ENCODE measurements at places on chromosomes 4 and X.

- DNase-seq: no peak
Observed at GRCh38 chr4:106201373-106201772, 114.6 kb downstream of the TBCK start.

DNA sequence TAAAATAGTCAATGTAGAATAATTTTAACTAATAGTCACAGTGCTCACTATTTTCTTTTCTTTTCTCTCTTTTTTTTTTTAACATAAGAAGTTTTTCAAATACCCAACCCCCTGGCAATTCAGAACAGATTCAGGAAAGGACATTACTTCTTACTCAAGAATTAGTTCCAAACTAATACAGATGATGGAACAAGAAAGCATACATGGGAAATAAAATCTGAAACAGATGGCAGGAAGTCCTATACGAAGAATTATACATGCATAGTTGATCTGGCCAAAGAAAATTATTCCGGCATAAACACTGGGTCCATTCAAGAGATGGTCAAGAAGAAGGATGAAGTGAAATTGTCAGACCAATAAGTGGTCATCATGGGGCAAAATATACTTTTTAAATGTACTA is 614.4 kb upstream of the INTU start:
- DNase-seq: no peak

GRCh38 chr4:132445386-132445785 is 703.7 kb upstream of the PCDH10 start:
- DNase-seq: no peak

DNA sequence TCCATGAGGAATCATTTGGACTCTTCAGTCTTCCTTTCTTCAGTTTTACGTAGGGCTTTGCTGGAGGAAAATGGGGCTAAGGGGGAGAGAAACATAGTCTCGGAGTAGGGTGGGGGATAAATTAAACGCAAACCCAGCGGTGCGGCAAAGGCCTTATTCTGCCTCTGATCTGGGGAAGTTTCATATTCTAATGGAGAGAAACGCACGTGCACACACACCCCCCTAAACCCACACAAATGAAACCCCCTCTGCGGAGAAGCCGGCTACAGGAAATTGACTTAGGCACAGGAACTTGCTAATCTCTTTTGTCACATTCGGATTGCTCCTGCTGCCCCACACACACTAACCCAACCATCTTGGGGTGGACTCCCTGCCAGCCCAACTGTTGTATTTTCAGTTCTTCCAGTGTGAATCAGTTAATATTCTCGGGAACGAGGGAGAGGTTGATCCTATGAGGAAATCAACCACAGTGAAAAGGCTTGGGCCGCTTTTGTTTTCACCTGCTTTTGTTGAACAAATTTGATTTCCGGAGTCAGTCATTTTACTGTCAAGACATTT is at the start of gene RHOH:
Gene RHOH, plus strand, starts transcription at position 308 of the 558 bp plus-strand sequence. CDS start 46,356 bp downstream, outside the sequence.
- DNase-seq: no peak

DNA sequence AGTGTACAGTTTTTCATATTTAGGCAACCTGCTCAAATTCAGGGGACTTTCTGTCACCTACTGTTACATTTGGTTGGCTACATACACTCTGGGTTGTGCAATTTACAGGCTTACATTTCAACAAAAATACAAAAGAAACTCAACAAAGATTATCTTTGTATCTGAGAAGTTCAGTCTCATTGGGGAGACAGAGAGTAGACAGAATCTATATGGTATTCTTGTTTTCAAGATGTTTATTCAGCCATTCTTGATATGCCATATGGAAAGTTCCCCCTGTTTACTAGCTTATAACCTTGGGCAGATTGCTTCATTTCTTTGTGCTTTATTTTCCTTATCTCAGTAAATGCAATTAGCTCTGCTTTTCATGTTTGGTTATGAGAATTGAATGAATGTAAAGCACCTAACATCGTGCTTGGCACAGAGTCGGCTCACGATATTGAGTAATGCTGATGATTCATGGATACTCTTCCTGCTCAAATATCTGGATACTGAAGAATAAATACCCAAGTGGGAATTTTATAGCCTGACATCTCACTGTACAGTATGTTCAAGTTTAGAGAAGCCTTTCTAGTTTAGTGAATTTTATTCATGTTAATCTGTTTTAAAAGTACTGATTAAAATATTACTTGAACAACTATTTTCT is 96.5 kb upstream of the PACRGL start:
- DNase-seq: no peak

DNA sequence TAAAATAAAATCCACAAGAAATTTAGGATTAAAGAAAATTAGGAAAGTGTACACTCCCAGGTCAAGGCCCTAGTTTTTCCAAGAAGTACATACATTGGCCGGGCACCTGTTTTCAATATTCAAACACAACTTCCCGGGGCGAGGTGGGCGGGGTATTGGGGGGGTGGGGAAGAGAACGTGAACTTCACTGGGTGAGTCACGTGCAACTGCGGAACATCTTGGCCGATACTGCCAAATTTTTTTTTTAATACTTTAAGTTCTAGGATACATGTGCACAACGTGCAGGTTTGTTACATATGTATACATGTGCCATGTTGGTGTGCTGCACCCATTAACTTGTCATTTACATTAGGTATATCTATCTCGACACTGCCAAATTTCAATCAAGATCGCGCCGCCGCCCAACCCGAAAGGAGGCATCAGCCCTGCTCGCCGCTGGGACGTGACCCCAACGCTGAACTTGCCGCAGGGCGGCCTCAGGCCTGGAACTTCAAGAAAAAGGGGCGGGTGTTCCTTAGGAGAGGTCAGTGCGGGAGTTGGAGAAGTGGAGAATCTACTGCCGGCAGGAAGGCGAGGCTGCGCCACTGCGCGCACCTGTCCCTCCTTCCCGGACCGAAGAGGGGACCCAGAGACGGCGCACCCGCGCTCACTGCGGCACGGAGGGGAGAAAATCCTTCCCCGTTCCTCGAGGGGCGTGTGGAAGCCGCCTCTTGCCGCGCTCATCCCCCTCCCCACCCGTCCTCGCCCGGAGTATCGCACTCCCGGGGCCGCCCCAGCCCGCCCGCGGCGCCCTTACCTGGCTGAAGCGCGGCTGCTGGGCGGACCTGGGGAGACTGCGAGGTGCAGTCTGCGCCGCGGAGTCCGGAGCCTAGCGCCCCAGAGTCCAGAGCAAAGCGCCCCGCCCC is at the start of gene TEC:
Gene TEC, minus strand, starts transcription at position 883 of the 905 bp plus-strand sequence. CDS start 41,224 bp downstream, outside the sequence.
- DNase-seq: peak; percentile 78

- DNase-seq: no peak
Observed at GRCh38 chr4:183504930-183505610, at the start of gene ING2. Gene ING2, plus strand, starts transcription at chr4:183505058. Its CDS starts 138 bp downstream, at chr4:183505196.

GRCh38 chrX:148310426-148311165 is 189.8 kb upstream of the AFF2 start:
- DNase-seq: no peak

GRCh38 chr4:77178560-77178959 is 21.6 kb downstream of the CCNG2 start:
- no peak for DNase-seq

DNA sequence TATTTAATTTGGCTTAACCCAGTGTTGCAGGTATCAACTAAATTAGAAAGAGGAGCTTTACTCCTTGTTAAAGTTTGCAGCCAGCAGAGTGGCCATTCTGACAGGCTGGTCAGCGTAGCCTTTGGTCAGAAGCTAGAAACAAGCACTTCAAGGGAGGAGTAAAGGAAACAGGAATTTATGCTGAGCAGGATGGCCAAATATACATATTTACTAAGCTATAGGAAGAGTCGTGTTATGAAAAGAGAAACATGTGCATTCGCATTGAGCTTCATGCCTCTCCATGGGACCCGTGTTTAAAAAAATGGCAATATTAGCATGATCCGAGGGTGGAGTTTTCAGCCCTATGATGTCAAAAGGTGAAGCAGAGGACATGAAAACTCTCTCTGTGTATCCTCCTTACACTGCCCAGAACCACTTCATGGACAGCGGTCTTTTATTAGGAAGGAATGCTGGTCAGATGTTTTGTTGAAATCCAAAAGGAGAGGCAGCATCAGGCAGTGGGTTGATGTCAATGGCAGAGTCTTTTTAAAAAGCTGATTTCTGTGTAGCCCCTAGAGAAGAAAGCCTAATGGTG is 71.8 kb upstream of the MAPK10 start:
- no peak for DNase-seq

GRCh38 chrX:151177141-151178027 is 1.0 kb downstream of the GPR50 start:
- DNase-seq: no peak

DNA sequence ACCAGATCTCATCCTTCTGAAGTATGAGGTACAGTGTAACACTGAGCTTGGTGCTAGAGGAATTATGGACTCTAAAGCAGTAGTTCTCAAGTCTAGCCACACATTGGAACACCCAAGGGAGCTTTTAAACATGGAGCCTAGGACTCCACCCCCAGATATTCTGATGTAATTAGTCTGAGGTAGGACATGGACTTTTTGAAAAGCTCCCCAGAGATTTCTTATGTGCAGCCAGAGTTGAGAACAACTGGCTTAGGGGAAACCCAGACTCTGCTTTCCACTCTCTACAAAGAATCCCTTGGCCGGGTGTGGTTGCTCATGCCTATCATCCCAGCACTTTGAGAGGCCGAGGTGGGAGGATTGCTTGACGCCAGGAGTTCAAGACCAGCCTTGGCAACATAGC is 11.6 kb upstream of the GDPD2 start:
- DNase-seq: no peak

DNA sequence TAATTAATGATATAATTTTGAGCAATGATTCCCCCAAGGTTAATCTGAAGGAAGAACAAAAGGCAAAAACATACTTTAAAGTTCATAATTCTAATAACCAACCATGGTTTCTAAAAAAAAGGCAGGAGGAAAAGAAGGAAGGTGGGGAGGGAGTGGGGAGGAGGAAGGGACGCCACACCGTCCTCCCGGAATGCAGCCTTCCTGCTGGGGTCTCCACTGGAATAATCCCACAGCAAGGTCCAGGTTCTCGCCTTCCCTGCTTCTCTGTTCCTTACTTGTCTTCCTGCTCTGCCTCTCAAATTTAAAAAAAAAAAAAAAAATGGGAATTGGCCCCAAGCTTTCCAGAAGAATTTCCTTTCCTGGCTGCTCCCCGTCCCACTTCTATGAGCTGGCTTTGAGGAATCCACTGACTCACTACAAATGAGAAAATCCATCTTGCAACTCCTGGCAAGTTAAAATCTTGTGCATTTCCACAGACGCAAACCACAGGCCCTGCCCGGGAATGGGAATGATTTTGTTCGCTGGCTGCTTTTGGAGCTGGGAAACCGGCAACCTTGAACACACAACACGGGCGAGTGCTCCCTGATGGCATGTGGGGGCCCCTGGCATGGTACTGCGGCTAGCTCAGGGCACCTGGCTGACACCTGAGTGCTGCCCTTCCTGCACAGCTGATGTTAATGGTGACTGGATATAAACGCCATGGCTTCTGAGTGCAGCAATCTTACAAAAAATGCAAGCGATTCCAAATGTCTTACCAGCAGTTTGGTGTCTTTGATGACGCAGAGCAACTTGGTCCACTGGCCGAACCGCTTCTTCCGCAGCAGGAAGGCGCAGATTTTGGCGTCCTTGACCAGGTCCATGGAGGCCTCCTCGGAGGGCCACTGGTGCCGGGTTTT is 97.0 kb downstream of the AFAP1 start:
- peak; percentile 93 for DNase-seq

- DNase-seq: no peak
Observed at GRCh38 chr4:3446631-3447320, 5.0 kb downstream of the HGFAC start.

- no peak for DNase-seq
Observed at GRCh38 chrX:45622538-45622937, 421.9 kb upstream of the DIPK2B start.

DNA sequence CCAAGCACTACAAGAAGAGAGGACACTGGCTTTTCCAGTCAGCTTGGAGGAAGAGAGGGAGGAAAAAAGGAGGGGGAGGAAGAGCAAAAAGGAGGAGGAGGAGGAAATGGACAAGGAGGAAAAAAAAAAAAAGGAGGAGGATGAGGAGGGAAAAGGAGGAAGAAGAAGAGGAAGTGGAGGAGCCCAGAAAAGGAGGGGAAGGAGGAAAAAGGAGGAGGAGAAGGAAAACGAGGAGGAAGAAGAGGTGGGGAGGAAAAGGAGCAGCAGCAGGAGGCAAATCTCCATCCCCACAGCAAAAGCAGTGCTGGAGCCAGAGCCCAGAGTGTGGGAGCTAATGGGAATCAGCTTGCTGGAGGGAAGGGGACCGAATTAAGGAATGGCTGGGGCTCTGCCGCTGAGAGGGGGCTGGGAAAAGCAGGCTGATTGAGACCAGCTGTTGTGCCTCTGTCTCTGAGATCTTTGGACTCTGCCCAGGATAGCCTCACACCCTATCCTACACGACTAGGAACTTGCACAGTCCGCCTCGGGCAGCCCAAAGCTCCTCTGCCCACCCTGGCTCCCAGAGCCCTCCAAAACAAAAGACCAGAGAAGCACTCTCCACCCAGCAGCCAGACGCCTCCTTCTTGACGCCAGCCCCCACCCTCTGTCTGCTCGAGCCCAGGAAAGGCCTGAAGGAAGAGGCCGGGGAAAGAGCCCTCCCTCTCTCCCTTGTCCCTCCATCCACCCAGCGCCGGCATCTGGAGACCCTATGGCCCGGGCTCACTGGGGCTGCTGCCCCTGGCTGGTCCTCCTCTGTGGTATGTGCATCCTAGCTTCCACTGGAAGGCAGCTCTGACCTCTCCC is at the start of gene XPNPEP2:
Gene XPNPEP2, plus strand, starts transcription at position 514 of the 843 bp plus-strand sequence. Its CDS starts 235 bp downstream, at position 749.
- DNase-seq: no peak

DNA sequence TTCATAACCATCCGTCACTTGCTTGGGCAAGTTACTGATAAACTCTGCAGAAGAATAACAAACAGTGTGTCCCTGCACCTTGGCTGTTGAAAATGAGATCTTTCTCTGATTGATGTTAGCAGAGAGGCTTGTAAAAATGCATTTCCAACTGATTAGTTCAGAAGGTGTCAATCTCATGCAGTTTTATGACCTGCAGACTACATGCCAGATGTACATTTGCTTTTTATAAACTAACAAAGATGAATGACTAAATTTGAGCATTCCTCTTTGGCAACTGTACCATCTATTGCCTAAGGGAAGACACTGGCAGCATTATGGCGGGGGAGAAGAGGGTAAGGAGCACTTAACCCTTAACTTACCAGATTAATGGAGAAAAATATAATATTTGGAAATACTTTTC is 192.8 kb downstream of the DCTD start:
- DNase-seq: no peak

DNA sequence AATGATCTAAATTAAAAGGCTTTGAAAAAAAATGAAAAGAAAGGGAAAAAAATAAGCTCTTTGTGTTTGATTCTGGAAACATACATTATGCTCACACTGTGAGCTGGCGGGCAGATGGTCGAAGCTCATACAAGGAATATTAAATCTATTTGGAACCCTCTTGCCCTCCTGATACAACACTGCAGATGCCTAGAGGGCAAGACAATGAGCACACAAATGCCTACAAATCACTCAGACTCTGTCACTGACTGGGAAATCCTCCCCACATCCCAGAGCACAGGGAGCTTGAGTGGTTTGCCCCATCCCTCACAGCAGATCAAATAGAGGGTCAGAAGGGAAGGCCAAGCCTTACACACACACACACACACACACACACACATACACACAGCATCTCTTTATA is 320.4 kb downstream of the HNRNPD start:
- DNase-seq: no peak

DNA sequence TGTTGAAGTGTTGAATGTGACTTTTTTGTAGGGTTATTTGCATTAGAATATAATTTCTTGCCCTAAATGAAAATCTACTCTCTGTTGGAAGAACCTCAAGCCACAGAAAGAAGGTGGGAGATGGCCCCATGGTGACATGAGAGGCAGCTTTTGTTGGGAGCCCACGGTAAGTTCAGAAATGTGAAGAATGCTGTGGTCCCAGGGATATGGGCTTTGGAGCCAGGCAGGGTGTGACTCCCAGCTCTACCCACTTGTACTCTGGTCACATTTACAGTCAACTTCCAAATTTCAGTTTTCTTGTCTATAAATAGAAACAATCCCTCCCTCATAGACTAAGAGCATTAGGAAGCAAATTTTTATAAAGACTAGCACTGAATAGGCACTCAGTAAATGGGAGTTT is 177.8 kb downstream of the RAB28 start:
- DNase-seq: no peak
